ENCODE measurements at places on chromosomes 7 and 10.
A peak's percentile ranks its signal among the peaks of the same experiment; 100 is the strongest.

DNA sequence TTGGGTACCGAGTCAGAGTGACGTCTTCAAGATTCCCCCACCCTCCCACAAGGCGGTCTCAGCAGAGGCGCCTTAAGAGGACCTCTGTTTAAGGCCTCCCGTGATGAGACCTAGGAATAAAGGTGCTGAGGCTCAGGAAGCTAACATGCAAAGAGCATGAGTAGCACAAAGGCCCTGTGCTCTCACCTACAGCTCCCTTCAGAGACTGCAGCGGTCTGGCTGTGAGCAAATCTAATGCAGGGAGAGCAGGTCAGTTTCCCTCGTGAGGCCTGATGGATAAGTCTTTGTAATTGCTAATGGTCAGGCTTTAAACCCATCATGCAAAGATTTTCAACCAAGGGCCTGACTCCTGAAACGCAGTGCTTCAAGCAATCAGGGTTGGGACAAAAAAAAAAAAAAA lies 909.3 kb upstream of the GHITM start:
- no peak for DNase-seq

- no peak for DNase-seq
Measured at GRCh38 chr7:29239638-29240037, 45.1 kb downstream of the CHN2 start.

DNA sequence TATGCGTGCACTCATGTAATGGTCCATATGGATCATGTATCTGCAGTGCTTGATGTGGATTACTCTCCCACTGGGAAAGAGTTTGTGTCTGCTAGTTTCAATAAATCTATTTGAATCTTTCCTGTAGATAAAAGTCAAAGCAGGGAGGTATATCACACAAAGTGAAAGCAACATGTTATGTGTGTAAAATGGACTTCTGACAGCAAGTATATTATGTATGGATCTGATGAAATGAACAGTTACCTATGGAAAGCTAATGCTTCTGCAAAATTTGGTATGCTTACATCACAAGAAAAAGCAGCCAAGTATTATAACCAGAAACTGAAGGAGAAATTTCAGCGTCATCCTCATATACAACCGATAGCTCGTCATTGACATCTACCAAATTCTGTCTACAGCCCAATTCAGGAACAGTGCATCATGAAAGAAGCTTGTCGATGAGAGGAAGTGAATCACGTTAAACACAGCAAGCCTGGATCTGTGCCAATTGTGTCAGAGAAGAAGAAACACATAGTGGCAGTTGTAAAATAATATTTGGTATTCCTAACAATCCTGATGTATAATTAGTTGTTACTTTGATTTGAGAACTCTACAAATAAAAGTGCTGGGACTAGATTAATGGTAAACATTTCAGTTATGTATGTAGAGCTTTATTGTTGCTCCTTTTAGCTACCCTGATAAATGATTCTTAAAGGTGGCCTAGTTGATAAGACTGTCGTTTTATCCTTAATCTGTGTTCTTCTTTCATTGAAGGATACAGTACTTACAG lies 14.2 kb upstream of the SYPL1 start:
- peak; percentile 5 for DNase-seq

DNA sequence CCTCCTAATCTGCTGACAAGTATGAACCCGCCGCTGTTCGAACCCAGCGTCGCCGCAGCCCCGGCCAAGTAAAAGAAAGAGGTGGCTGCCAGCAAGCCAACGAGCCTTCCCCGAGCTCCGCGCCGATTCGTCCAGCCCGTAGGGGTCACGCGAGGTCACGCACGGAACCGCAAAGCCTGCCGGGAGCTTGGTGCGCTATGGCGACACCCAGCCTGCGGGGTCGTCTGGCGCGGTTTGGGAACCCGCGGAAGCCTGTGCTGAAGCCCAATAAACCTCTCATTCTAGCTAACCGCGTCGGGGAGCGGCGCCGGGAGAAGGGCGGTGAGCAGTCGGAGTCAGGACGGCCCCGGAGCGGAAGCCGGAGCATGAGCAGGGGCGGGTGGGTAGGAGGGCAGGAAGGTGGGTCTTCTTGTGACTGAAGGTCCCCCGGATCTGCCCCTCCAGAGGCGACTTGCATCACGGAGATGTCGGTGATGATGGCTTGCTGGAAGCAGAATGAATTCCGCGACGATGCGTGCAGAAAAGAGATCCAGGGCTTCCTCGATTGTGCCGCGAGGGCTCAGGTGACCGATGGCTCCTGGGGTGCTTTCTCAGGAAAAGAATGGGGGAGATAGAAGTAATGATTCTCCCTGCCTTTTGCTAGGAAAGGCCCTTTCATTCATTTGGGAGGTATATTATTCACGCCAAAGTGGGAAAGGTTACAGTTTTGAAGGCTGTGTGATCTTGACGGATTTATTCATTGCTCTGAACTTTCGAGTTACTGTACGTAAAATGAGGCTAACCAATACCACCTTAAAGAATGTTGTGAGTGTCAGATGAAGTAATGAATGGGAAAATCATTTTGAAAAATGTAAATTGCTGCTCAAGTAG lies at the start of gene CHCHD1:
Gene CHCHD1, plus strand, starts transcription at position 170 of the 870 bp plus-strand sequence. Its CDS starts 28 bp downstream, at position 198.
- peak; percentile 89 for DNase-seq

Measured in activated naive CD4-positive, alpha-beta T cell (primary cell).